CD8-positive, alpha-beta memory T cell (primary cell): ENCODE measurements at places on chromosomes 2 and 18.

GRCh38 chr2:219131744-219132143 is 28.9 kb downstream of the NHEJ1 start:
- DNase-seq = no peak
- no peaks in the 10 kb centered on the region for H3K36me3 ChIP-seq
- H3K4me1 ChIP-seq = no peaks in the 10 kb centered on the region
- H3K27ac ChIP-seq = no peak overlapping the region
- no peak overlapping the region for H3K4me3 ChIP-seq

GRCh38 chr2:202306034-202306433 is 40.5 kb downstream of the NOP58 start:
- no peaks in the 10 kb centered on the region for H3K27me3 ChIP-seq
- H3K4me3 ChIP-seq = no peak overlapping the region
- H3K4me1 ChIP-seq = no peaks in the 10 kb centered on the region
- no peak for DNase-seq

DNA sequence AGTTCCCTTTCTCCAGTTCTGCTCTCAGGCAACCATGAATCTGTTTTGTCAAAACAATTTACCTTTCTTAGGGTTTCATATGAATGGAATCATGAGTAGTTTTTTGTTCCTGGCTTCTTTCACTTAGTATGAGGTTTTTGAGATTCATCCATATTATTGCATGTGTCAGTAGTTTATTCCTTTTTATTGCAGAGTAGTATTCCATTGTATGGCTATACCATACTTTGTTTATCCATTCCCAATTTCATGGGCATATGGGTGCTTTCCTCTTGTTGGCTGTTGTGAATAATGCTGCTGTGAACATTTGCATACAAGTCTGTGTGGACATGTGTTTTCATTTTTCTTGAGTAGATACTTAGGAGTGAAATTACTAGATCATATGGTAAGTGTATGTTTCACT is 46.0 kb downstream of the SANBR start:
- no peaks in the 10 kb centered on the region for H3K36me3 ChIP-seq
- no peaks in the 10 kb centered on the region for H3K4me1 ChIP-seq
- H3K27me3 ChIP-seq = no peaks in the 10 kb centered on the region
- H3K4me3 ChIP-seq = no peak overlapping the region

GRCh38 chr2:105773568-105773967 is 28.9 kb downstream of the NCK2 start:
- peaks cover 6% of the 10 kb centered on the region for H3K36me3 ChIP-seq
- no peaks in the 10 kb centered on the region for H3K27me3 ChIP-seq
- no peak overlapping the region for H3K4me3 ChIP-seq
- H3K4me1 ChIP-seq = peaks cover 95% of the 10 kb centered on the region
- H3K27ac ChIP-seq = no peak overlapping the region

GRCh38 chr2:72138921-72139381 is 8.7 kb downstream of the CYP26B1 start:
- H3K27me3 ChIP-seq = no peaks in the 10 kb centered on the region
- no peak overlapping the region for H3K4me3 ChIP-seq
- peak; percentile 22 for DNase-seq

- no peaks in the 10 kb centered on the region for H3K36me3 ChIP-seq
- no peaks in the 10 kb centered on the region for H3K4me1 ChIP-seq
- no peaks in the 10 kb centered on the region for H3K27me3 ChIP-seq
- H3K4me3 ChIP-seq = no peak overlapping the region
- DNase-seq = no peak
- no peak overlapping the region for H3K27ac ChIP-seq
These were observed 382.2 kb downstream of the TGIF1 start for GRCh38 chr18:3832025-3832638.

DNA sequence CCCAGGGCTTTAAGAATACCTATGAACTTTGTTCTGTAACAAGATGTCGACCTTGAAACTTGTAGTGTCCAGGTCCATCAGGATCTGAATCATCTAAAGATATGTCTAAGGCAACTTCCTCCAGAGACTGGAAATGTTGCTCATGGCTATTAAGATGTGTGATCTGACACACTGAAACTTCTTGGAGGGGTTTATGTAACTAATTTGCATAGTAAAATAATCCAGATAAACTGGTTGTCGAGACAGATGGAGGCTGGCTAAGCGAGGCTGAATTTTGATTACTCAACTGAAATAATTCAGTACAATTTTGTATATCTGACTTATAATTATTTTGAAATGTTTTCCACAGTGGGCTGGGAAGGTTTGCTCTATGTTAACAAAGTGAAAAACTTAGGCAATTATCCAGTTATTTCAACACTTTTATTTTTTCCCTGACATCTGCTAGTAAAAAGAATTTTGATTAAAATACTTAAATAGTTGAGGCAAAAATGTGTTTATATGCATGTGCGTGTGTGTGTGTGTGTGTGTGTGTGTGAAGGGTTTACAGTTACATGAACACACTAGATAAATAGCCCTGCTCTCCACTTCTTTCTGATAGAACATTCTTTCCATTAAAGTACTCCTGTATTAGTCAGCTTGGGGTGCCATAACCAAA is 11.4 kb upstream of the MAP3K20 start:
- no peaks in the 10 kb centered on the region for H3K27me3 ChIP-seq
- no peak overlapping the region for H3K4me3 ChIP-seq
- no peaks in the 10 kb centered on the region for H3K4me1 ChIP-seq
- H3K36me3 ChIP-seq = no peaks in the 10 kb centered on the region
- no peak overlapping the region for H3K27ac ChIP-seq
